Mucosa of descending colon (tissue), 3 donors: ENCODE measurements at places on chromosomes 13 and 19. TPM values are rescaled to one million over a fixed set of nuclear protein-coding genes. Genes with fewer than 3 reads are reported as not detected.

- no peak for DNase-seq
Measured at GRCh38 chr19:35363001-35363590, 4.8 kb downstream of the FFAR3 start.

DNA sequence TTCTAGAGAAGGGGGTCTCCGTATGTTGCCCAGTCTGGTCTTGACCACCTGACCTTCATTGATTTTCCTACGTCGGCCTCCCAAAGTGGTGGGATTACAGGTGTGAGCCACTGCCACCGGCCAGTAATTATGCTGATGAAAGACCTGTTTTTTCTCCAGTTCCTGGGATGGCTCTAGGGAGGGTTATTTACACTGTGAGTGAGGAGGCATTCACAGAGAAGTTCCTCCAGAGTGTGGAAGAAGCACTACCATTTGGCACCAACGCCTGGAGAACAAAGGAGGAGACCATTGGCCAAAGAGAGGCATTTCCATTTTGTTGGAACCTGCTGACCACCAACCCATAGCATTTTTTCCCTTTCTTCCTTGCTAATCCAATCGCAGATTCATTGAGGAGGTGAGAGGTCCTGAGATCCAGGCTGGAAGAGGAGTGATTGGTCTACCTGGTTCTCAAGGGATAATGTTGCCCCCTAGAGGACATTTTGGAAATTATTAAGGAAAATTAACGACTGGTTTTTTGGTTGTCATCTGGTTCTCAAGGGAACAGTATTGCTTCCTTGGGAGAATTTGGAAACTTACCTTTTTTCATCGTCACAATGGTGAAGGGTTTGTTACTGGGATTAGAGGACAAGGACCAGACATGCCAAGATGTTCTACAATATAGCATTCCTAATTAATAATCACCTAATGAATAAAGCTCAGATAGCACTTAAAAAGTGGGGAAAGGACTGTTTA, 5.5 kb upstream of the SAE1 start:
- DNase-seq, result no peak

- DNase-seq, result no peak
Measured at GRCh38 chr19:54142166-54142780, 4.7 kb downstream of the CNOT3 start.

GRCh38 chr13:75136151-75136550, 345.8 kb downstream of the TBC1D4 start:
- DNase-seq, result no peak

DNA sequence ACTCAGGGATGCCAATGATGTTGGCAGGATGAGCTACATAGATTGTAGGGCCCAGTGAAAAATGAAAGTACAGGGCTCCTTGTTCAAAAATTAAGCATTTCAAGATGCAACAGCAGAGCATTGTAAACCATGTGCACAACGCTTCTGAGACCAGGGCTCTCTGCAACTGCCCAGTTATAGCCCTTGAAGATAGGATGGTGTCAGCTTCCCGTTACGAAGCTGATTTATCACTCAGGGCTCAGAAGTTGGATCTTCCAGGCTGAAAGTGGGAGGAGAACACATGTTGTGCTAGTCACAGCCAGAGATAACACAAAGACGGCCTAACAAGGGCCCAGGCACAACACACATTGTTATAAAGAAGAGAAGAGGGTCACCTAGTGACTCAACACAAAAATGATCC, 466.7 kb downstream of the TUBA3C start:
- no peak for DNase-seq

GRCh38 chr13:80196756-80197155, 144.2 kb downstream of the SPRY2 start:
- DNase-seq, result no peak

- DNase-seq, result no peak
Measured at GRCh38 chr19:32471811-32472210, 66.2 kb downstream of the DPY19L3 start.

DNA sequence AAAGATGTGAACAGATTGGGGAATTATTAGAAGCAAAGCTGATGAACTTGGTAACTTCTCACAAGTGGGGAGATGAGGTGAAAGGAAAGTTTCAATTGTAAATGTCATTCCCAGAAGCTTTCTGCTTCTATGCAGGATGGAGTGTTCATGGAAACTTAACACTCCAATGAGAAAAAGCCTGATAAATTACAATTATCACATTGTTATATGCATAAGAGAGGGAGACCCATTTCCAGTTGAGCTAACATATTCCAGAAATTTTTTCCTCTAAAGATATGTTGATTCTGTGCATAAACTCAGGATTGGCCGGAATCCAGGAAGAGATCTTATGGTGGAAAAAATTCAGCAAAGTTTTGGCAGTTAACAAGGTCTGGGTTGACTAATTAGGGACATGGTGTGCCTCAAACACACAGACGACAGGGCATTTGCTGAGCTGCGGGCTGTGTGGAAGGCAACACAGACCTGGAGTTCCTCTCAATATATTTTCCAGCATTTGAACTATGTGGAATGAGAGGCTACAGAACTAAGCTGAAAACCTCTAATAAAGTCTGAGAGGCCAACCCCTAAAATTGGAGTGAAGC, 64.9 kb upstream of the FGF14 start:
- DNase-seq, result no peak

DNA sequence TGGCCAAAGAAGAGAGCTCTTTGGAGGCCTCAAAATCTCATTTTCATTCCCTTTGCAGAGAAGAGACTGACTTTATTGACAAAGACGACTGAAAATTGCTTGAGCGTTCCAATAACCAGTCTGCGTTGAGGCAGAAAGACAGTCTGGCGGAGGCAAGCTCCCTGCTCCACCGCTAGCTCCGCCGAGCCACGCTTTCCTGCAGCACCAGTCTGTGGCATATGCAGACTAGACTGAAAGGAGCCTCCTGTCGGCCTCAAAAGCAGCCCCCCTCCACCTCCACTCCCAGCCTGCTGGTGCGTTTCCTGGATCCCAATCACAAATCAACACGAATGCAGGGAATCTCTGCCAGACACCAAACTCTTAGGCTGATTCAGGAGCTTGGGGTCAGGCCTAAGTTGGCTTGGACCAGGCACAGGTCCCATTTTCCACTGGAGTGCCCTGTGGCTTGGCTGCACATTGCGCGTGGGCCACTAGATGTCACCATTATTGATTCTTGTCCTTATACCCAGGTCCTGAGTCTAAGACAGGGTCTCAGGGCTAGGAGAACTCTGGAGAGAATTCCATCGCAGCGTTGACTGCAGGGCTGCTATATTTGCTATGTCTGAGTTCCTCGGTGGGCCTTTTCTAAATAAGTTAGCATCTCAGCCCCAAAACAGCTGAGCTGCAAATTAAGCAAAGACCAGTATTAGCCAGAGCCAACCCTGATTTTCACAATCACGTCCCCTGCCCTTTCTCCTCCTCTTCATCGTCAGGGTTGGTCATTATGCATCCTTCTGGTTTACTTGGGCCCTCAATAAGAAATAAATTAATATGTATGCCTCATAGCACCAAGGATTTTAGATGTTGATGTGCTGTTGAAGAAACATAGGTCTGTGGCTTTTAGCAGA, 5.2 kb upstream of the ZNF507 start:
- no peak for DNase-seq

- DNase-seq, result peak; percentile 97
Measured at GRCh38 chr19:1082165-1082927, 12.8 kb downstream of the POLR2E start.

DNA sequence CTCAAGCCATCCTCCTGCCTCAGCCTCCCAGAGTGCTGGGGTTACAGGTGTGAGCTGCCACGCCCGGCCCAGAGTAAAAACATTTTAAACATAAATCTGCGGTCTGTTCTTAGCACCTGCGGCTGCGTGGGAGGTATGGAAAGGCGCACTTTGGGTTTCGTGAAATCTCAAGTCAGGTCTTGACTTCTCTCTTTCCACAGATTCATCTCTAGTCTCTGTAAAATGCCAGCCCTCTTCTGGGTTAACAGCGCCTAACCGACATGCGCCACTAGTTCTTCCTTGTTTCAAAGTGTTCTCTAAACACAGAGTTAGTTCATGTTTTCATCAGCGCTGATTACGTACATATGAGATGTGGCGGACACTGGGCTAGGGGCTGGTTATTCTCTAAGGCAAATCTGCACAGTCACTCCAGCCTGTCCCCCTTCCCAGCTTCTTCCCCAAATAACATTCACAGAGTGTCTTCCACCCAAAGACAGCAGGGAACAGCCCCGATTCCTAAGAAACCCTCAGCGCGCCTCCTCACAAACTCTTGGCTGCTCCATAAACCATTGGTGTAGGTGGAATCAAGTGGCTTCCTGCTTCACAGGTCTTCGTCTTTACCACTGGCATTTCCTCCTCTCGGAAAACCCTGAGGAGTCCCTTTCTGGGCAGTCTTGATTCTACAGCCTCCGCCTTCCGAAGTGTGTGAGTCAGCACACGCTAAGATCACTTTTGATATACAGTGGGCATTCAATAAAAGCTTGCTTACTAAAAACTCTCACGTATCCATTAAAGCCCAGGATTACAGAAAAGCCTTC, 1.4 kb downstream of the PARP4 start:
- no peak for DNase-seq

DNA sequence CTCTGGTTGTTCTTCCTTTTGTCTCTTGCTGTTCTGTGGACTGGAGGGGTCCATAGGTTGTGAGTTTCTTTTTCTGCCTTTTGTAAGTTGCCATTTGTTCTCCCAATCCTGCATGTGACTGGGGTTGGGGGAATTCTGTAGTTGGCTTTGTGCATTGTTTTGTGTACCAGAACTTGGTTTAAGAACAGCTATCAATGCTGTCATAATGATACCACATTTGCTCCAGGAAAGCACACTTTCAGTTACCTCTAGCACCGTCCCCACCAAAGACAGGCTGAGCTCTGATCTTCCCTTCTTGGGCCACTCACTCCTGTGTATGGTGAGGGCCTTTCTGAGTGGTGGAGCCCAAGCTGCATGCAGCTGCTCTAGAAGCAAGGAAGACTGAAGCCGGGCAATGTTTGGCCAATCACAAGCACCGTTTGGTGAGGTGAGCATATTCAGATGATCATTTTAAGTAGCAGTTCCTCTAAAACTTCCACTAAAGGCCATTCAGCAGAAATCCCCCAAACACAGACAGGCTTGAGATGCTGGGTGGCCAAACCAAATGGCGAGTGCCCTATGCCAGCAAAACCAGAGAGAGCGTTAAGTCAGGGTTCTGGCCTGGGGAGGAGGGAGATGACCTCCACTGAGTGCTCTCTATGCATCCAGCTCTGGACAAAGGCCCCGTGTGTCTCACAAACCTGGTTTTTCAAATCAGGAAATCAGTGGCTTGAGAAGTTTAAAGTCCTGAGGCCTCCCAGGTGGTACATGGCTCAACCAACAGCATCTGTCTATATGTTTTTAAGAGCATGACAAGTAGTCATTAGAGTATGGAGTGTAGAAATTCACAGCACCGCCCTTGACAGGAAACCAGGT, 120.7 kb upstream of the SPATA13 start:
- no peak for DNase-seq

DNA sequence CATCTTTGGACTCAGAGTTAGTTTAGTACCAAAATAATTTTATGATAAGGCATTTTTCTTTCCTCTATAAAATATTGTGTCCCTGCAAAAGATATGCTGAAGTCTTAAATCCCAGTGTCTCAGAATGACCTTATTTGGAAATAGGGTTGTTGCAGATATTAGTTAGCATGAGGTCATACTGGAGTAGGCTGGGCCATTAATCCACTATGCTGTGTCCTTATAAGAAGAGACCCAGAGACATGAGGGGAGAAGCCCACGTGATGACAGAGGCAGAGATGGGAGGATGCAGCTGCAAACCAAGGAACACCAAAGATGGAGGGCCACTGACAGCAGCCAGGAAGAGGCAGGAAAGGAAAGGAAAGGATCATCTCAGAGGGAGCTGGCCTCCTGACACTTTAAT, 6.4 kb downstream of the POGLUT2 start:
- no peak for DNase-seq

GRCh38 chr13:98773921-98774320, 21.4 kb upstream of the SLC15A1 start:
- no peak for DNase-seq

PDE4C gene
- 6.2 TPM for total RNA-seq

KCNJ14 gene
- 0.46 TPM for total RNA-seq

CAPN12 gene
- total RNA-seq, result 15.9 TPM

LYPD5 gene
- 0.61 TPM for total RNA-seq

NCCRP1 gene
- not detected for total RNA-seq

CYP2A7 gene
- not detected for total RNA-seq

ZNF274 gene
- 26.6 TPM for total RNA-seq
